Occipital lobe (tissue), 3 donors: ENCODE measurements at places on chromosomes 13 and 19. TPM values are rescaled to one million over a fixed set of nuclear protein-coding genes. Genes with fewer than 3 reads are reported as not detected.

GRCh38 chr19:44580366-44580895 is 32.9 kb upstream of the IGSF23 start:
- no peak for DNase-seq

- no peak for DNase-seq
These were observed 77.9 kb upstream of the KCTD15 start for GRCh38 chr19:33718651-33719254.

DNA sequence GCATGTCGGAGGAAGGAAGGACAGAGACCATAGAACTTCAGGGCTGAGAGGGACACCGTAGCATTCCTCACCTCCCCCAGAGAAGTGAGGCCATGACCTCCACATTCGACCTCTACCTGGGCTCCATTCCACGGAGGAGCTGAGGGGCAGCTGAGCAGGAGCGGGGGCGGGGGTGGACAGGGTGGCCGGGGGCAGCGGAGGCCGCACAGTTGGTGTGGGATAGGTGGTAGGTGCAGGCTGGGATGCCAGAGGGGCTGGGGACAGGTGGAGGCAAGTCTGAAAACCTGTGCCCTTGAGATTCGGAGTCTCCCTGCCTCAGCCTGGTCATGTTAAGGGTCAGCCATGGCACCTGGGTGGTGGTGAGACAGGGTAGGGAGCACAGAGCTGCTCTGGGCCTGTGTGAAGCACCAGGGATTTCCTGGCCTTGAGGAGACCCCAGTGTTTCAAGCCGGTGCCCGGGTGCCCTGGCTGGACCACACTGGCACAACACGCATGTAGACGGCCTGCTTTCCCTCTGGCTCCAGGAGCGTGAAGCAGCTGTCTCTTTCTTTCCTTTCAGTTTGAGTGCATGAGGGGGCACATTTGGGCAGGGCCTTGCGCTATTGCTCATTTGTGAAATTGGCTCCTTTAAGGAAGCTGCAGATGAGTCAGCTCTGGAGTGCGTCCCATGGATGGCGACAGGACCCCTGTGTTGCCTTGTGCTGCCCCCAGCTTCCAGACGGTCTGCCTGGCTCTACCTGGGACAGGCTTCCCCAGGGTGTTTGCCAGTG is 51.8 kb downstream of the TSSK6 start:
- DNase-seq, result no peak

DNA sequence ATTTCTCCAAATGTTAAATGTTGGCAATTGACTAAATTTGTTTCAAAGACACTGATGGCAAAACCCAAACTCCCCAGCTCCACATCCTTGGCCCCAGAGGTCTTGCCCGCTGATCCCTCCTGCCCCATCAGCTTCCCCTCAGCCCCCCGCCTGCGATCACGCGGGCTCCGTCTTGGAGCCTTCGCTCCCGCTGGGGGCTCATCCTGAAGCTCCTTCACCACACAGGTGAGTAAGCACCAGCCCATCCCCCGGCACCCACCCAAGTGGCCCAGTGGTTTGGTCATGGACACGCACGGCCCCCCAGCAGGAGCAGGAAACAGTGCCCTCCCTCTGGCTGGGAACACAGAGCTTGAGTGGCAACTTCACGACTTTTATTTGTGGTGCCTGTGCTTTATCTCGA is 14.9 kb downstream of the EPS8L1 start:
- DNase-seq, result no peak

DNA sequence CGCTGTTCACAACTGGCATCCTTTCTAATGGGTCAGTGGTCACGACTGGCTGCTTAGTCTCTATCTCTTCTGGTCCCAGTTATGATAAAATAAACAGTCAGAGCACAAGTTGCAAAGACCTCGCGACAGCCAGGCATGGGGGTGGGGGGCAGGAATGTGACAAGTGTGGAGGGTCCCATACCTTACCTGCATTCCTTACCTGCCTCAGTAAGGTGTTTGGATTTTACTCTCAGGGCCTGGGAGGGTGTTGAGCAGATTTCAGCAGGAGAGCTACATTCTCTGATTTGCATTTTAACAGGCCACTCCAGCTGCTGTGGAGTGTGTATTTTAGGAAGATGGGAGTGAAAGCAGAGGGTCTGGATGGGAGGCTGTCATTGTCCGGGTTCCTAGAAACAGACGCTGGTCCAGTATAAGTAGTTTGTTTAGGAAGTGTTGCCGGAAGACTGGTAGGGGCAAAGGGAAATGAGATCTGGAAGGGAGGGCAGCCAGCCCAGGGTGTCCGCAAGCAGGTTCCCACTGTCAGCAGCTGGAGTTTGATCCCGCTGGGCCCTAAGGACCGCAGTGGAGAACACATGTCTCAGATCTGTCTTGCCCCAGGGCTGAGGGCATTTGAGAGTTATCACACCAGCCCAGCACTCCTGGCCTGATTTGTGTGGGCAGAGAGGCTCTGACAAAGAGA is 920.0 kb downstream of the UQCRFS1 start:
- no peak for DNase-seq

The NCAN gene
- total RNA-seq, result 161 TPM
